ENCODE measurements at places on chromosomes 3 and 15. TPM values are rescaled to one million over a fixed set of nuclear protein-coding genes. Genes with fewer than 3 reads are reported as not detected.

GRCh38 chr15:64586259-64586870 lies 126.0 kb downstream of the ZNF609 start:
- DNase-seq = no peak

DNA sequence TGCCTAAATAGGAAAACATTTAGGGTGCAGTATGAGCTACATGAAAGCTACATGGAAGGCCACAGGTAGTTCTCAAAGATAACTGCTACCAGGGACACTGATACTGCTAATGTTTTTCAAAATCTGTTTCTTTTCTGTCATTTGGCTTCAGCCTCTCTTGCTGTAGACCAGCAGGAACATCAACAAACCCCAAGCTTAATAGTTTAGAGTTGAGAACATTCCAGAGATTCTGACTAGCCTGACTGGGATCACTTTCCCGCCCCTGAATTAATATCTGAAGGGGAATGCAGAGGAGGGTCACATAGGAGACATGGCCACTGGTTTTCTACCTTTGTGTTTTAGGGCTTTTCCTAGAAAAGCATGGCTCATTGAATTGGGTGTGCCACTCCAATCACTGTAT lies 16.9 kb upstream of the C3orf38 start:
- no peak for DNase-seq

GRCh38 chr15:97761110-97761509 lies 199.4 kb upstream of the ARRDC4 start:
- no peak for DNase-seq

DNA sequence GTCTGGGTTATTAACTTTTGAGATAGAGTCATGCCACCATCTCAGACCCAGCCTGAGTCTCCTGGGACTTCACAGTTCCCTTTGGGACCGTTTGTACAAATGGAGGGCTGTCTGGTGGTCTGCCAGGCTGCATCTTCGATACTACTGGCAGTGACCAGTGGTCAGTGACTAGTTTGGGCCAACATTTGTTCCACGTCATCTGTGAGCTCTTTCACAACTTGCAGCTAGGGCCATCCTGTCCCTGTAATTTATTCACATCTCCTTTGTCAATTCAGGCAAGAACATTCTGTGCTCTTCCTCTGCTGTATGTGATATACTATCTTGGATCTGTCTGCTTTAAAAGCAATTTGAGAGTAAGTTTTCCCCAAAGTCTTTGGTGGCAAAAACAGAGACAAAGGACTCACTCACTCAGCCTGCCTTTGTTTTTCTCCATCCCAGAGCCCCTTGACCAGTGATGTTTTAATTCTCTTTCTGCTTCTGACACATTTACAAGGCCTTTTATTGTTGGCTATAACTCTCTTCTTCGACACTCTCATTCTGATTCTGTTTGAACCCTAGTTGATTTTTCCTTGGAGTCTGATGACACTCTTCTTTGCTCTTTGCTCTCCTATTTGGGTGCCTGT lies 353.4 kb downstream of the EPHB1 start:
- DNase-seq = no peak

GRCh38 chr3:61522060-61522459 lies 39.3 kb upstream of the PTPRG start:
- DNase-seq = no peak

The PPP1R14D gene
- total RNA-seq = not detected

The BCHE gene
- total RNA-seq = 71.8 TPM
